Hepatic stellate cell (primary cell): ENCODE measurements at places on chromosomes 2 and 18.

DNA sequence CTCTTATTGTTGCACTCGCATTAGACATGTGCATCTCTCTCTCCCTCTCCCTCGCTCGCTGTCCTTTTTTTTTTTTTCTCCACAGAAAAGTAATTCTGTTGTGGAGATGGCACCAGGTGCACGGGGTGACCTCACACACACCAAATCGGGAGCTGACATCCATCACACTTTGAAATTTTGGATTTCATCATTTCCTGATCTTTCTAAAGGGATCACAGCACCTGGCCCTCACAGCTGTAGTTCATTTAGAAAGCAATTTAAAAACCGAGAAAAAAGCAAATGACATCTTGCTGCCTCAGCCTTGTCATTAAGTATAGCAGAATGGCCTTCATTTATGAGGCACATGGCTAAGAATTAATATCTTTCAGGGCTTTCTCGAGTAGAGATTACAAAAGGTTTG, 717.2 kb downstream of the RNF144A start:
- no peak for DNase-seq

DNA sequence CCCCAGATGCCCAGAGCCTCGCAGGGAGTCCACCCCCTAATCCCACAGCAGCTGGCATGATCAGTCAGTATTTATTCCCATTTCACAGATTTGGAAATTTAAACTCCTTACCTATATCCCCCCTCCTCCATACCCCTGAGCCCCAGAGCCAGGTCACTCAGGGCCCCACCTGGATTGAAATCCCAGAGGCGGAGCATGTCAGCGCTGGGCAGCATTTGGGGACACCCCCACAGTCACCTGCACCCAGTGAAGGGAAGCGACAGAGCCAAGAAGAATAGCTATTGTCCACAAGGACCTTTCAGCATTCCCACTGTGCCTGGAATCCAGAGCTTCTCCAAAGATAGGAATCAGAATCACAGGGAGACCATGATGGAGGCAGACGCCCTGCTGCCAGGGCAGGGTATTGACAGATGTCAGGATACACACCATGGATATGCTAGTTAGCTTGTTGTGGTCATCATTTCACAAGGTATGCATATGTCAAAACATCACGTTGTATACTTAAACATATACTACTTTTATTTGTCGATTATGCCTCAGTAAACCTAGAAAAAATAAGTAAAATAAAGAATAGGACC, 968 bp upstream of the ASTL start:
- DNase-seq: no peak

GRCh38 chr2:64780041-64780440, 126.3 kb upstream of the SERTAD2 start:
- no peak for DNase-seq

- DNase-seq: no peak
Measured at GRCh38 chr2:45223531-45223930, 214.3 kb upstream of the SIX2 start.

GRCh38 chr2:60415814-60416213, 137.6 kb downstream of the BCL11A start:
- DNase-seq: no peak

GRCh38 chr18:65919018-65919417, 168.2 kb downstream of the CDH7 start:
- no peak for DNase-seq

GRCh38 chr2:157439824-157440186, 4.1 kb downstream of the CYTIP start:
- DNase-seq: no peak

DNA sequence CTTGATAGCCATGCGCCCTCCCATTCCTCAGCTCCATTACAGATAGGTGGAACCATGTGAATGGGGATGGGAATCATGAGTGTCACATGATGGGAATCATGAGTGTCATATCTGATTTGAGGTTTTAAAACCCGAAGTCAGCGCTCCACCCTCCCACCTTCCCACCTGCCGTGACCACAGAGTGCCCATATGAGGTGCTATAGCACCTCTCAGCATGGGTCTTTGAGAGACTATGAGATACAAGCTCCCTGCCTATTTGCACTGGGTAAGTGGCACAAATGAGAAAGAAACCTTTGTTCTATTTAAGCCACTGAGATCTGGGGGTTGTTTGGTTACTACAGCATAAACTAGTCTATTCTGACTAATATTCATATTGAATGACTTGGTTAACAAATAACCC, 78.5 kb upstream of the PTPRM start:
- DNase-seq: no peak
